ENCODE measurements at places on chromosomes 4 and X. TPM values are rescaled to one million over a fixed set of nuclear protein-coding genes. Genes with fewer than 3 reads are reported as not detected.

VBP1 gene
- total RNA-seq: 92.0 TPM

SULT1E1 gene
- not detected for total RNA-seq

HPGD gene
- total RNA-seq: 9.5 TPM

TEX13D gene
- 0.45 TPM for total RNA-seq

FATE1 gene
- not detected for total RNA-seq

TBL1X gene
- 4.8 TPM for total RNA-seq

FAM149A gene
- 10.1 TPM for total RNA-seq

PPEF2 gene
- total RNA-seq: not detected

C1GALT1C1 gene
- 40.3 TPM for total RNA-seq

SLC9B1 gene
- total RNA-seq: 1.3 TPM

FRMD7 gene
- total RNA-seq: 0.05 TPM

TBC1D8B gene
- 4.2 TPM for total RNA-seq

MAGEA10 gene
- 0.13 TPM for total RNA-seq

SCRG1 gene
- total RNA-seq: 1.3 TPM

FGFBP1 gene
- not detected for total RNA-seq

MYOZ2 gene
- 0.24 TPM for total RNA-seq

SH3D19 gene
- total RNA-seq: 16.0 TPM

HMGN5 gene
- 1.8 TPM for total RNA-seq

CYLC1 gene
- not detected for total RNA-seq

SLC2A9 gene
- not detected for total RNA-seq

MSANTD1 gene
- not detected for total RNA-seq

SOX3 gene
- total RNA-seq: not detected

NSG1 gene
- total RNA-seq: 81.7 TPM

IGFBP7 gene
- total RNA-seq: 210 TPM

VGLL1 gene
- not detected for total RNA-seq

ASB12 gene
- not detected for total RNA-seq

DOK7 gene
- total RNA-seq: not detected

LPAR4 gene
- total RNA-seq: not detected

FAT1 gene
- total RNA-seq: 88.9 TPM

EREG gene
- total RNA-seq: not detected

TCP11X2 gene
- not detected for total RNA-seq

PCDH7 gene
- 40.5 TPM for total RNA-seq
